GM12878 (cell line): ENCODE measurements at places on chromosomes 13 and 19.

DNA sequence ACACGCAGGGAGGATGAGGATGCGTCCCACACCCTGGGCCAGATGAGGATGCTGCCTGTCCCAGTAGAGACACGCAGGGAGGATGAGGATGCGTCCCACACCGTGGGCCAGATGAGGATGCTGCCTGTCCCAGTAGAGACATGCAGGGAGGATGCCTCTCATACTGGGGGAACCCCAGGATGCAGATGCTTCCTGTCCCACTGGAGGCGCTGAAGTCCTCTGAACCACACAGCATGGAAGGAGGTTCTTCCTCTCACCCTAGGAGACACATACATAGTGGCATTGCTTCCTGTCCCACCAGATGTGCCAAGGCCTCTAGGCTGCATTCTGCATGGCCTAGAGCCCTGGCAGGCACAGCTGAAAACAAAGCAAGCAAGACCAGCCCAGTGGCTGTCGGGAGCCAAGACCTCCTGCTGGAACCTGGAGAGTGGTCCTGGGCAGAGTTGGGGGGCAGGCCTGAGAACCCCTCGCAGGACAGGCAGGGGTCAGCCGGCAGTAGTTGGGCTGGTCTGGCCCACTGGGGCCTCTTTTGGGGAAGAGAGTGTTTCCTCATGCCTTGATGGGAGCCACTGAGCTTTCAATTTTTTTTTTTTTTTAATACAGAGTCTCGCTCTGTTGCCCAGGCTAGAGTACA is 4.3 kb downstream of the HPN start:
- DNase-seq, result peak; percentile 16

DNA sequence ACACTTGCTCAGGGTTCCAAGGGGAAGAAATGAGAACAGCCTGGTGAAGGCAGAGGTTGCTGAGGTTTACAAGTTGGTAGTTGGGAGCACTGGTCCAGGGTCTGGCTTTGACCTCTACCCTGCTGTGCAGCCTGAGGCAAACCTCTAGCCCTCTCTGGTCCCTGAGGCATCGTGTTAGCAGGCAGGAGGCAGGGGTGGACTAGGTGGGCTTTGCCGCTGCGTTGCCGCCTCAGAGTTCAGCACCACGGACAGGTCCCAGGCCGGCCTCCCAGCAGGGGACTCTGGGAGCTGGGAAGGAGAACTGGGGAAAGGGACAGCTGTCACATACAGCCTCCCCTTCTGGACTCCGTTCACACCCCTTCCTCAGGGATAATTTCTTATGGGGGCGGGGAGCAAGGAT is 3.1 kb downstream of the NCAN start:
- DNase-seq, result no peak

GRCh38 chr13:45207319-45207718 is 6.5 kb upstream of the KCTD4 start:
- no peak for DNase-seq

GRCh38 chr19:11984986-11985385 is 20.1 kb downstream of the ZNF763 start:
- no peak for DNase-seq

DNA sequence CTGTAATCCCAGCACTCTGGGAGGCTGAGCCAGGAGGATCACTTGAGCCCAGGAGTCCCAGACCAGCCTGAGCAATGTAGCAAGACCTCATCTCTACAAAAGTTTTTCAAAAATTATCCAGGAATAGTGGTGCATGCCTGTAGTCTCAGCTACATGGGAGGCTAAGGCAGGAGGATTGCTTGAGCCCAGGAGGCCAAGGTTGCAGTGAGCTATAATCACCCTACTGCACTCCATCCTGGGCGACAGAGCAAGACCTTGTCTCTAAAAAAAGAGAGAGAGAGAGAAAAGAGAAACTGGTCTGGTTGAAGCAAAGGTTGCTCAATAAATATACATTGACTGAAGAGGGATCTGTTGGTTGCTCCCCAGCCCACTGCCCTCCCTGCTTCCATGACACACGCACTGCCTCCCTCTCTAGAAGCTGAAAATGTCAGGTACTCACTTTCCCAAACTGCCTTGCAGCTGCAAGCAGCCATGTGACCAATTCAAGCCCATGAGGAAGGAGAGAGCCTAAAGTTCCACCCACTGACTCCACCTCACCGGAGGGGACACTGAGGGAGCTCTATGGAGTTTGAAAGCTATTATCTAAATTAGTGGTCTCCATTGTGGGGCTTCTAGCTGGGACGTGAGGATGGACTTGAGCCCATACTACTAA is 14.0 kb downstream of the CEACAM16 start:
- DNase-seq, result no peak

DNA sequence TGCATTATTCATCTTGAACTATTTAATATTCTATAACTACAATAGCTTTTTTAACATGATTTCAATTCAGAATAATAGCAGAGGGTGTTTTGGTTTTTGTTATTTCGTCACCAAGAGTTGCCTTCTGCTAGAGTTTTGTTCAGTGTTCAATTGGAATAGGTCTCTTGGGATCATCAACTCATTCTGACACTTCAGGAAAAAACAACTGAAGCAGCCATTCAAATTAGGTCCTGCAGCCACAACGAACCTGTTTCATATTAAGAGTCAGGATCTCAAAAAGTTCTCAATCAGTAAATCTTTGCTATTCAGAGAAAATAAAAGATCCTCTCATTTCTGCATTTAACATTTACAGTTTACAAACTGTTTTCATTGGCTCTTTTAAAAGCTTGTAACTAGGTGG is 2.4 kb upstream of the CHAMP1 start:
- no peak for DNase-seq

DNA sequence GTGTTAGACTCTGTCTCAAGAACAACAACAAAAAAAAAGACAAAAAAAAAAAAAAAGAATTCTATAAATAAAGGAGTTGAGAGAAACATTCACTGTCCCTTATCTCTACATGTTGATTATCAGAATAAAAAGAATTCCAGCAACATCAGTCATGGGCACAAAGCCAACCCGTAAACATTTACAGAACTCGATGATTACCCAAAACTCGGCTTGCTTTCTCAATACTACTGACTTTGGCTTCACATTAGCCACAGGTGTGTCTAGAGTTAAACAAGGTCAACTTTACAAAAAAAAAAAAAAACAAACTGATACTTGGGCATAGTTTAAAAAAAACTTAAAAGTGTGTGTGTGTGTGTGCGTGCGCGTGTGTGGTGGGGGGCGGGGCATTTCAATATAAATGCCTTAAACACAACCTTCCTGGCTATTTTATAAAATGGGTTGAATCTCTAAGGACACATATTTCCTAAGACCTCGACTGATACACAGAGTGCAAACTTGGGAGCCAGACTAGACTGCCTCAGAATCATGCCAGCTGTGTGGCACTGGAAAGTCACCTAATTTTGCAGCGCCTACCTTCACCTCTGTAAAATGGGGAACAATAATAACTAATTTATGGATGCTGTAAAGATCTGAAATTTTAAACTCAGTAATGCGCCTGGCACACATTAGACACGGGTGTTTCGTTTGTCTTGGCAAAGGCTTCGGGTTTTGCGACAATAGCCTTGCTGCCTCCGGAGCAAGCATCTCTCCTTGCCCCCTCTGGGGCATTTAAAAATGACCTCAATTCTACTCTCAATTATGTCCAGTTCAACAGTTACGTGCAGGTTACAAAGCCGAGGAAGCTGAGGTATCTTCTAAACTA is 922 bp downstream of the EBPL start:
- no peak for DNase-seq

GRCh38 chr19:8081569-8082550 is 29.3 kb downstream of the CCL25 start:
- no peak for DNase-seq

DNA sequence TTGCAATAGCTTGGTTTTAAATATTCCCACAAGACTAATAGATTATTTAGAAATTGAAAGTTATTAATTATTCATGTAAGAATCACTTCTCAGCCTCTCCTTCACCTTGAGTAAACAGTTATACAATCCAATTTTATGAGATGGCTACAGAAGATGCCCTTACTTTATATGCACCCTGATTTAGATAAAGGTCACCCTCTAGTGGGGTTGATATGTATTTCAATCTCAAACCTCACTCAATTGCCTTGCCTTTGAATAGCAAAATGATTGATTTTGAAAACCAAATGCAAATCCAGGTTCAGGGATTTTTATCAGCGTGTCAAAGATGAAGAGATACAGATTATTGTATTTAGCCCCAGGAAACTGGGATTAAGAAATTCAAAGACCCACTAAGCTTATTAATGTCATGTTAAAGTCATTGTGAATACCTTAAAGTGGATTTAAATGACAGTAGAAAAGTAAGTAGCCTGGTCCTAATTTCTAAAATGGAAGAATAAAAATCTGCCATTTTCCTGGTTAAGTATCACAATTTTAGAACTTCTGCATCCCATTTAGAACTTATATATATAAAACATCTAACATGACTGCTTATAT is 305.1 kb downstream of the ITGBL1 start:
- DNase-seq, result no peak
